Activated CD4-positive, alpha-beta memory T cell treated with anti-CD3 and anti-CD28 coated beads, Interleukin-2, amount 10 ng/mL, durations not matched to agents 7 days and 5 days (primary cell): ENCODE measurements at places on chromosomes 1 and 21. TPM values are rescaled to one million over a fixed set of nuclear protein-coding genes. Genes with fewer than 3 reads are reported as not detected.

KRTAP7-1 gene
- total RNA-seq = not detected

CASQ1 gene
- total RNA-seq = not detected

TNFAIP8L2 gene
- 32.0 TPM for total RNA-seq

GJB5 gene
- total RNA-seq = not detected

CLDN17 gene
- not detected for total RNA-seq

PTGER3 gene
- 0.13 TPM for total RNA-seq

PDPN gene
- total RNA-seq = not detected

DDR2 gene
- total RNA-seq = 0.18 TPM

MYCL gene
- total RNA-seq = 0.18 TPM

CASQ2 gene
- not detected for total RNA-seq

CGN gene
- total RNA-seq = 0.96 TPM

IL12RB2 gene
- 76.0 TPM for total RNA-seq

ABCB10 gene
- 29.8 TPM for total RNA-seq

CD244 gene
- total RNA-seq = 2.0 TPM

KCNQ4 gene
- total RNA-seq = 0.60 TPM

ZNF697 gene
- total RNA-seq = 0.13 TPM

OLFML2B gene
- total RNA-seq = not detected

FLG2 gene
- 0.03 TPM for total RNA-seq
